NCI-H774 (cell line): ENCODE measurements at places on chromosomes 3 and 15.

GRCh38 chr3:68287101-68287500 is 632.7 kb upstream of the SUCLG2 start:
- no peak for DNase-seq

- no peak for DNase-seq
These were observed 168.2 kb downstream of the KLF13 start for GRCh38 chr15:31494786-31495185.

GRCh38 chr3:48399387-48400172 is 27.6 kb downstream of the FBXW12 start:
- no peak for DNase-seq

- DNase-seq = no peak
These were observed 17.1 kb downstream of the MCF2L2 start for GRCh38 chr3:183411216-183411922.

GRCh38 chr3:62183969-62184368 is 189.4 kb downstream of the FEZF2 start:
- no peak for DNase-seq

GRCh38 chr3:55608301-55608937 is 121.3 kb upstream of the WNT5A start:
- DNase-seq = no peak

- DNase-seq = no peak
These were observed 283.9 kb downstream of the MECOM start for GRCh38 chr3:169379496-169380090.

DNA sequence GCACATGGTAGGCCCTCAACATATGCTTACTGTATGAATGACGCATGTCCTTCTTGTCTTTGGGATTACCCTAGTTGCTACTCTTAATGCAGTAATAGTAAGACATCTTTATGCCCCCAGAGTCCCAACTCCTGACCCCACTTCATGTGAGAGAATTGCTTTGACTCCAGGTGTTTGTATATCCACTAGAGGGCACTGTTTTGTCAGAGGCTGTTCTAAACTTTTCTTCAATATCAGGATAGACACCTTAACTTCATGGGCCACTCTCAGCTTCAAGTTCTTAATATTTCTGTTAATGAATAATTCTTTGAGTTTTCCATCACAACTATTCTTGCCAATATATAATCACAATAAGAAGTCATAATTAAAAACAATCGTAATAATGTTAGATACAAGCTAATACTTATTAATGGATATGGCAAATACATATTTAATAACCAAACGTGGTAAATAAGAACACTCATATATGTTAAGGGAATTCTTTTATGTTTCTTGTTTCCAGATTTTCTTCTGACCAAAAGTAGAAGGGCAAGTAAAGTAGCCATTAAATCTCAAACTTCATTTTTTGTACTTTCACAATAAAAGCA is 337.2 kb upstream of the DNAJC19 start:
- DNase-seq = peak; percentile 58
